ENCODE measurements at places on chromosomes 1 and 21. TPM values are rescaled to one million over a fixed set of nuclear protein-coding genes. Genes with fewer than 3 reads are reported as not detected.
A peak's percentile ranks its signal among the peaks of the same experiment; 100 is the strongest.

DNA sequence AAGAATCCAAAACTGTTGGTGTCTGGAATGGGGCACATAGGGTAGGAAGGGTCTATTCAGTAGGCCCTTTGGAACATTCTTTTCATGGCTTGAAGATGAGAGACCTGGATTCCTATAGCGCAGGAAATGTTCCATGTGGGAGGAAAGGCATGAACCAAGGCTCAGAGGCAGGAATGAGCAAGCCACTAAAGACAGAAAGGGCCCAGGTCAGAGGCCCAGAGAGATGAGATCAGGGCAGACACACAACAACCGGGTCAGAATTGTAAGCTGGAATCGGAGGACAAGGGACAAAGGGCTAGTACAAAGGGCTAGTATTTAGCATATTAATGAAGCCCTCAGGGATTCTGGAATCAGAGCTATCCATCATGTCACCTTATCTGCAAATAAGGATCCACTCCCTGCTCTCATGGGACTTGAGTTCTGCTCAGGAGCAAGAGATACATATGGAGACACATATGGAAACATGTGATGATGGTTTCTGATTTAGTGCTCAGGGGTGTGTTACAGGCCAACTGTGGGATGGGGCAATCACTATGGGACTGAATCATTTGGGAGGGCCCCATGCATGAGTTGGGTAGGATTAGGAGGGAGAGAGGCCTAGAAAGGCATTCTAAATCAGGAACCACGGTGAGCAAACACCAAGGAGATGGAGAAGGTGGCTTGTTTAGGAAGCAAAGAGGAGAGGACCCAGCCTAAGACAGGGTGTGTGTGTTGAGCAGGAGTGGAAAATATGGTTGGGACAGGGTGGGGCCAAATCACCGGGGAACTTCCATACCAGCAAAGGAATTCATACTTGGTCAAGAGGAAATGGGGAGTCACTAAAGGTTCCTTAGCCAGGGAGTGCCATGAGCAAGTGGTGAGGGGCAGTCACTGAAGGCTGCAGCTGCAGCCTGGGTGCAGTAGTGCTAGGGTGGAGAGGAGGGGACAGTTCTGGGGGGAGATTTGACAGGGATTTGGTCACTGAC lies 8.6 kb downstream of the NECTIN4 start:
- DNase-seq: no peak

- no peak for DNase-seq
Observed at GRCh38 chr1:5658340-5659316, 333.6 kb downstream of the NPHP4 start.

DNA sequence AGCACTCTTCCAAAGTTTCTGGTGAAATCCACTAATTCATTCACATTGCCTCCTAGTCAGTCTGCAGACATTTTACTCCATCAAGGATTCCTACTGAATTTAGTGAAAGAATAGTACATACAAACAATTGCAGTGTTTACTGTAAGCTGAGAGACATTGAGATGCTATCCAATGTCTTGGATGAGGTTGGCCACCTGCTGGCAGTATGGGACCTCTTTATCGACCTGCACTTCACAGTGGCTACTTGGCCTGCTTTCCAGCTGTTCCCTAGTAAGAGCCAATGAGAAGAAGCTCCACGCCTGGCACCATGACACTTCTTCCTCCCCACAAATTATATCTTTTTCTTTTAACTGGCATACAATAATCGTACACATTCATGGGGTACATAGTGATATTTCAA lies 51.5 kb upstream of the LRIF1 start:
- no peak for DNase-seq

DNA sequence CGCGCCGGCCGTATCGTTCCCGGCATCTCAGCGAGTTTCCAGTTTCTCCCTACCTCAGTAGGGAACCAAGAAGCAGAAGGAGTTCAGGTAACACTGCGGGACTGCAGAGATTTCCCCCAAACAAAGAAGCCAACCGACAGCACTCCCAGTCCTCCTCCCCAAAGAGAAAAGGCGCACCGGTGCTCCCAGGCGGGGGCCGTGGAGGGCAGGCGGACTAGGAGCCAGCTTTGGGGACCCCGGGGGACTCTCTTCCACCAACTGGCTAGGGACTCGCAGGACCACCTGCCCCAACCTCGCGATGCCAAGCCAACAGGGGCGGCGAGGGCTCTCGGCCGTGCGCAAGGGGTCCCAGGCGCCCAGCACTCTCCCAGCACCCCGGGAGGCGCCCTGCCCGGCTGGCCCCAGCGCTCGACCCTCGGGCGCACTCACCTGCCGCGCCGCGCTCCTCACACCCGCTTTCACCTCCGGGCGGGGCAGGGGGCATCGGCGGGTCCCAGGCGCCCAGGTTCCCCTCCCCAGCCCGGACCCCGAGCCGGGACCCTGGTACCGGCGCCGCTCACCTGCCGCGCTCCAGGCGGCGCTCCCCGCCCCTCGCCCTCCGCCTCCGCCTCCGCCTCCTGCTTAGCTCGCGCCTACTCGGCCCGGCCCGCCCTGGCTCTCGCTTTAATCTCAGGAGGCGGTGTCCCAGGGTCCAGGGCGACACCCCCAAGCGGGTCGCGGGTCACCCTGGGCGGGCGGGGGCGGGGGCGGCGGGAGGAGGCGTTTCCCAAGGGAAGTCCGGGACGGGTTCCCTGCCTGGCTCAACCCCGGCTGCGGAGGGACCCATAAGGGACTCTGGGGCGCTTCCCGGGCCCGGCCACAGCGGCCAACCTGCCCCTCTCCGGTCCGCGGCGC lies at the start of gene TMPRSS2:
Gene TMPRSS2 (minus strand): TSS at position 638 of the 894 bp plus-strand sequence. CDS start 10,025 bp downstream, outside the sequence.
- DNase-seq: peak; percentile 64

GRCh38 chr21:44304877-44305293 lies 5.0 kb downstream of the PFKL start:
- DNase-seq: peak; percentile 28

- peak; percentile 44 for DNase-seq
Observed at GRCh38 chr1:201020040-201020591, 3.4 kb downstream of the KIF21B start.

GRCh38 chr1:218677026-218677425 lies 331.9 kb downstream of the TGFB2 start:
- no peak for DNase-seq

DNA sequence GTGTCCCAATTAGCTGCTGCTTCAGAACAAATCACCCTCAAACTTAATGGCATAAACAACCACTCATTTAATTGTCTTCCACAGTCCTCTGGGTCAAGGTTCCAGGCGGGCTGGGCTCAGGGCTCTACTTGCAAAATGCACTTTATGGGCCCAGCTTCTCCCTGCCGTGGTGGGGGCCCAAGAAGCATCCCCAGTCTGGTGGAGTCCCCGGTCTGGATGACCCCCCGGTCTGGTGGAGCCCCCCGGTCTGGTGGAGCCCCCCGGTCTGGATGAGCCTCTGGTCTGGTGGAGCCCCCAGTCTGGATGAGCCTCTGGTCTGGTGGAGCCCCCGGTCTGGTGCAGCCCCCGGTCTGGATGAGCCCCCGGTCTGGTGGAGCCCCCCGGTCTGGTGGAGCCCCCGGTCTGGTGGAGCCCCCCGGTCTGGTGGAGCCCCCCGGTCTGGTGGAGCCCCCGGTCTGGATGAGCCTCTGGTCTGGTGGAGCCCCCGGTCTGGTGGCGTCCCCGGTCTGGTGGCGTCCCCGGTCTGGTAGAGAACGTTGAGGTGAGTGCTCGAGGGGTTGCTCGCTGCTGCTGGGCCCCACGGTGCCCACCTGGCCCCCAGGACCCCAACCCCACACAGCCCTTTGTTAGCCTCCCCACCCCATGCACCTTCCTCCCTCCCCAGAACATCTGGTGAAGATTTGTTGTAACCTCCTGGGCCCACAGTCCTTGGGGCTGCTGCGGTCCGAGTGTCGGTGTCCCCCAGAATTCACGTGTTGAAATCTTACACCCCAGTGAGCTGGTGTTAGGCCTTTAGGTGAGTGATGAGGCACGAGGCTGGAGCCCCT lies 33.8 kb downstream of the POFUT2 start:
- DNase-seq: no peak

- no peak for DNase-seq
Observed at GRCh38 chr1:235595079-235595478, 54.5 kb downstream of the GNG4 start.

DNA sequence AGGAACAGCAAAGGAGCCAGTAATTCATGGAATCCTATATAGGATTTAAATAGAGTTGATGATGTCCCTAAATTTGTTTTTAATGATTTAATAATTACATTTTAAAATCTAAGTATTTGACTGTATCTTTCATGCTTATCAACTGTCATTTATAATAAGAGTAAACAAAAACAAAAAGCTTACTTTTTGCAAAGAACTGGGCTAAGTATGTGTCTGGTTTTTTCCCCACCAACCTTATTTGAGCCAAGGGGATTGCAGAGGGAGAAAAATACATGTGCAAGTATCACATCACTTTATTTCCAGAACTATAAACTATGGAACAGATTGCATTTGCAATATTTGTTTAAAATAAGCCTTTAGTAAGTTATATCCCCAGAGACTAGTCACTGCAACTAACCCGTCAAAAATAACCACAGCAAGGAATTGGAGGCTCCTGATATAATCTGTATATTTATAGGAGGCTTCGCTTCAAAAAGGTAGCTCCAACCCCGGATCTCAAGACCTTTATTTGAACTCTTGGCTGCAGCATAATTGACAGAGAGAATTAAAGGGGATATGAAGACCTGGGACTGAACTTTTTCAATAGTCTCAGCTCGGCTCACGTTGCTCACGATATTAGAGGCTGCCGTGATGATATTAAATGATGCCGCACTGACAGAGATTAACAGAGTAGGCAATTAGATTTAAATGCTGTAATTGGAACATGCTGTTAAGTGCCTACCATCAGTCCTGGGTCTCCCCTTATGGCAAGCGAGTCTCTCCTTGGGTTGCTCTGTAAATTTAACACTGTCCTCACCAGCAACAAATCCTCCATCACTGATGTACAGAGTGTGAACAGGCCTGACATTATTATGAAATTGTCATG lies 329.1 kb upstream of the NFIA start:
- no peak for DNase-seq

- DNase-seq: no peak
Observed at GRCh38 chr1:11286735-11287410, 13.9 kb downstream of the UBIAD1 start.

DNA sequence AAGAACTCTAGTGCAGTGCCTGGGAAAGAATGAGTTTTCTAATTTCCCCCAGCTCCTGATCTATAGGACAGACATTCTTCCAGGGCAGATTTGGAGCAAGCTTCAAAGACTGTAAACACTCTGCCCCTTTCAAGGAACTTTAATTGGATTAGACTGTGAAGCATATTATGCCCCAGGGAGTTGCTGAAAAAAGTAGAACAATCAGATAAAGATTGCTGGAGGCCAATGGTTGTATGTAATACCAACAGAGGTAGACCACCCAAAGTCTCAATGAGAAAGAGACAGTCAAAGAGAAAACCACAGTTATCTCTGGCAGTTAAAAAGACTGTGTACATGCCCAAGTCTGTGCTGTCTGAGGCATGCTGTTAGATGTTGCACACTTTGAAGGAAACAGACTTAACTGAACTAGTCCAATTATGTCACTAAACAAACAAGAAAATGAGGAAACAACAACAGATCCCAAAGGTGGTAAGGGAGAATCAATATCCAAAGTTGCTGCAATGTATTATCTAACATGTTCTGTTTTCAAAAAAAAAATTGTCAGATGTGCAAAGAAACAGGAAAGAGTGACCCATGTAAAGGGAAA lies 24.4 kb downstream of the C4BPA start:
- no peak for DNase-seq

GRCh38 chr21:34673006-34673405 lies 4.2 kb downstream of the CLIC6 start:
- no peak for DNase-seq

DNA sequence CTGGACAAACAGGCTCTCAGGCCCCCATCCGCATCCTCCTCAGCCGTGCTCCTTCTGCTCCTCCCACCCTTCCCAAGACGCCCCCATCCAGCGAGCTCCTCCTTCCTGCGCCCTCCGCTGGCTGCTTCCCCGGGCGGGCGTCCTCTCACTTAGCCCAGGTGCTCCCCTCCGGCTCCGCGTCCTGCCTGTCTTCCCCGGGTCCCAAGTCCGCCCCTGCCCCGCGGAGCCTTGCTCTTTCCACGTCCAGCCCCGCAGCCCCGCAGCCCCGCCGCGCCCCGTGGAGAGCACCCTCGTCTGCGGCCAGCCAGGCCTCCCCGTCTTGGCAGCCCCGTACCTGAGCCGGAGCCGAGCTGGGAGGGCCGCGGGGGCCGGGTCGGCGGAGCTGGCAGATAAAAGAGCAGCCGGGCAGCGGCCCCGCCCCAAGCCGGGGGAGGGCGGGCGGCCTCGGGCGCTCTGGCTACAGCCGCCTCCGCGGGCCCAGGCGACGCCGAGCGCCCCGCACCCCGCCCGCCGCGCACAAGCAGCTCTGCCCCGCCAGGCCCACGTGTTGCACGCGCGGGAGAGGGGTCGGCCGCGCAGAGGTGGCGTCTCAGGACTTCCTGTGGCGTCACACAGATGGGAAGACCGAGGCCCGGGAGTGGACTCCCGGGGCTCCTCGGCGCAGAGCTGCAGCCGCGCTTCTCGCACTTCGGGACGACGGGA lies at the start of gene PAQR7:
Gene PAQR7 (minus strand): TSS at position 555 of the 702 bp plus-strand sequence. CDS start 11,869 bp downstream, outside the sequence.
- DNase-seq: peak; percentile 71

- DNase-seq: no peak
Observed at GRCh38 chr1:164784960-164785359, 226.0 kb downstream of the PBX1 start.

DNA sequence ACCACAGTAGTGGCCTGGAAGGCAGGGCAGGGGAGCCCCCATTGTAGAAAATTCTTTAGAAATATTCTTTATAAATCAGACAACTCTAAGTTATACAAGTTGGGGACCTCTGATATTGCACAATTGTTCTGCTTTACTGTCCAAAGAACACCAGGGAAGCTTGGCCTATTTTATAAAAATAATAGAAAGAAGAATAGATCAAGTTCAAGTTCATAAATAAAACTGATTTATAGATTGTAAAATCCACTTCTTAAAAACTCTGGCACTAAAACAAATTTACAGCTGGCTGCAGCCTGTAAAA lies 55.0 kb upstream of the GALNT2 start:
- DNase-seq: no peak

The BNIPL gene
- total RNA-seq: 0.18 TPM

The TAS1R1 gene
- not detected for total RNA-seq

The MIER1 gene
- total RNA-seq: 10.8 TPM

The GREM2 gene
- not detected for total RNA-seq

The TMEM125 gene
- total RNA-seq: 64.2 TPM

The PTGER3 gene
- not detected for total RNA-seq

The POU2F1 gene
- 5.9 TPM for total RNA-seq

The PEAR1 gene
- 1.4 TPM for total RNA-seq

The ZNF697 gene
- 1.8 TPM for total RNA-seq

The SLC1A7 gene
- total RNA-seq: 3.1 TPM

The MRPL39 gene
- total RNA-seq: 21.3 TPM

All from HT-29 (cell line).